ENCODE measurements at places on chromosomes 3 and 15. TPM values are rescaled to one million over a fixed set of nuclear protein-coding genes. Genes with fewer than 3 reads are reported as not detected.

ATP8B4 gene
- 90.2 TPM for total RNA-seq

SNX4 gene
- 37.6 TPM for total RNA-seq

TF gene
- not detected for total RNA-seq

SLC51B gene
- not detected for total RNA-seq

WNT5A gene
- 1,105 TPM for total RNA-seq

OXNAD1 gene
- 9.0 TPM for total RNA-seq

SLC38A3 gene
- not detected for total RNA-seq

ESYT3 gene
- under 0.01 TPM for total RNA-seq

DUOXA2 gene
- total RNA-seq: not detected

CA12 gene
- total RNA-seq: 8.1 TPM

CAMKV gene
- total RNA-seq: not detected

CAPN3 gene
- 2.6 TPM for total RNA-seq

C3orf85 gene
- not detected for total RNA-seq

GABRB3 gene
- total RNA-seq: 2.2 TPM

ANKRD63 gene
- not detected for total RNA-seq

BTLA gene
- not detected for total RNA-seq

LRRC31 gene
- not detected for total RNA-seq

PARP15 gene
- under 0.01 TPM for total RNA-seq

HGD gene
- 0.43 TPM for total RNA-seq

GMPS gene
- 41.9 TPM for total RNA-seq

KCNH8 gene
- not detected for total RNA-seq

ERICH6 gene
- 0.43 TPM for total RNA-seq

DNAH12 gene
- total RNA-seq: under 0.01 TPM

CIB2 gene
- total RNA-seq: 4.8 TPM

GTF2E1 gene
- 16.1 TPM for total RNA-seq

STARD5 gene
- 14.7 TPM for total RNA-seq

BNC1 gene
- 5.2 TPM for total RNA-seq

MITF gene
- 13.5 TPM for total RNA-seq

FSTL1 gene
- total RNA-seq: 1,795 TPM

EAF2 gene
- 0.32 TPM for total RNA-seq

GORASP1 gene
- 44.9 TPM for total RNA-seq

ITGA11 gene
- 159 TPM for total RNA-seq

GOLGA6A gene
- total RNA-seq: not detected

BRK1 gene
- 126 TPM for total RNA-seq

PCOLCE2 gene
- under 0.01 TPM for total RNA-seq

CFAP20DC gene
- total RNA-seq: 1.7 TPM

LRRK1 gene
- total RNA-seq: 11.6 TPM

LOXL1 gene
- total RNA-seq: 99.9 TPM

DZIP1L gene
- 51.5 TPM for total RNA-seq

ALS2CL gene
- 2.6 TPM for total RNA-seq

MB21D2 gene
- 21.6 TPM for total RNA-seq

EPHA6 gene
- total RNA-seq: 1.7 TPM

VIPR1 gene
- total RNA-seq: not detected

SCN5A gene
- total RNA-seq: 0.43 TPM

PYGO1 gene
- total RNA-seq: 9.0 TPM

NR1I2 gene
- under 0.01 TPM for total RNA-seq

ANKUB1 gene
- total RNA-seq: not detected

ADGRG7 gene
- not detected for total RNA-seq

RETNLB gene
- total RNA-seq: not detected

CPNE9 gene
- not detected for total RNA-seq

CPA3 gene
- under 0.01 TPM for total RNA-seq

CCR8 gene
- total RNA-seq: not detected
